ENCODE measurements at places on chromosomes 5 and 9. TPM values are rescaled to one million over a fixed set of nuclear protein-coding genes. Genes with fewer than 3 reads are reported as not detected.

GRCh38 chr9:3490957-3491356 lies 34.8 kb downstream of the RFX3 start:
- ATAC-seq = no peak

DNA sequence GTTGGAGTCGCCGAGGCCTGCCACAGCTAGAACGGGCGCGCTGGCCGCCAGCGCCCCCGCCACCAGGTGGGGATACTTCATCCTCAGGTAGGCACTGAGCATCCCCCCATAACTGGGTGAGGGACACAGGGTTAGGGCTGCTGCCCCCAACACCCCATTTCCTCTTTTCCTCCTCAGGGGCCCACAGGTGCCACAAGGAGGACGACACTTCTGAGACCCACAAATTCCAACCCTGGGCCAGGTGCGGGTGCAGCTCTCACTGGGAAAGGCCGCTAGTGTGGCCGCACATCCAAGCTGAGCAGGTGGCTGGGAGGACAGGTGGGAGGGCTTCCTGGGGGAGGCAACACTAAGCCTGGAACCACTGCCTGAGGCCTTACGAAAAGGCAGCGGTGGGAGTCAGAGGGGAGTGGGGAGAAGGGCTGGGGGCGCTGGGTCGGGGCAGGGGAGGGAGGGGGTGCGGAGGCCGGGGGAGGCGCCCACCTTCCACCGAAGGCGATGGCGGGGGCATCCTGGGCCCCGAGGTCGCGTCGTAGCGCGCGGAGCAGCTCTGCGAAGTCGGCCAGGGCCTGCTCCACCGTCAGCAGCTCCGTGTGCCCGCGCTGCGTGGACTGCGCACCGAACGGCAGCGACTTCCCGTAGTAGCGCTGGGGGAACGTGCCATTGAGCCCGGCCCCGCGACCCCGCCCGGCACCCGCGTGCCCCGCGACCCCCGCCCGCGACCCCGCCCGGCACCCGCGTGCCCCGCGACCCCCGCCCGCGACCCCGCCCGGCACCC lies 961 bp downstream of the DPP7 start:
- no peak for ATAC-seq

DNA sequence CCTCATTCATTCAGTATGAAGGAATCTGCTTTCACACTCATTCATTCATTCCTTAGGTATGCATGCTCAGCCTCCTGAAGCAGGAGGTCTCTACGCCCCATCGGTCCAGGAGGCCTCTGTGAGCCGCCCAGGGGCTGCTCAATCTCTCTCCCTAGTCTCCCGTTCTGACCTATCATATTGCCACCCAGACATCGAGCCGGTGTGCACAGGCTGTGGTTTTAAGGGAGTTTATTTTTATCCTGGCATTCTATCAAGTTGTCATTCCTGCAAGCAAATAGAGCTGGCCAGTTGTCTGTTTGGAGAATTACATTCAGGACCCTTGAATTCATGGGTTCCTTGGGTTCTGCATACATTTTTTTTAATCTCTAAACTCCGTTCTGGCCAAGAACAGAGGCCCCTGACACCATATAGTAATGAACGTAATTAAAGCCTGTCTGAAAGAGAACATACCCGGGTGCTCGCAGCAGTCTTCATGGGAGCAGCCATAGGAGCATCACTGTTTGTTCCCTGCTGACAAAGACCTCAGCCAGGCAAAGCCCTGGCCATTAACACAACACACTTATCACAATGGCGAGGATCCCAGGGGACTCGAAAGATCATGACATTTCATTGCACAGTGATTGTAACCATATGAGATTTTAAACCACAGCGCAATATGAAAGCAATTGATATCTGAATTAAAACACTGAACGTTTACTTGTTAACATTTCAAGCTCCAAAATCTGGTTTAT lies 80.9 kb downstream of the ADAMTS16 start:
- ATAC-seq = no peak

- no peak for ATAC-seq
Observed at GRCh38 chr5:154475591-154476353, 2.3 kb downstream of the HAND1 start.

The PLPP7 gene
- 0.28 TPM for total RNA-seq

The PDE6A gene
- total RNA-seq = 0.48 TPM

- ATAC-seq = no peak
Observed at GRCh38 chr9:122201641-122202040, 27.1 kb downstream of the LHX6 start.

DNA sequence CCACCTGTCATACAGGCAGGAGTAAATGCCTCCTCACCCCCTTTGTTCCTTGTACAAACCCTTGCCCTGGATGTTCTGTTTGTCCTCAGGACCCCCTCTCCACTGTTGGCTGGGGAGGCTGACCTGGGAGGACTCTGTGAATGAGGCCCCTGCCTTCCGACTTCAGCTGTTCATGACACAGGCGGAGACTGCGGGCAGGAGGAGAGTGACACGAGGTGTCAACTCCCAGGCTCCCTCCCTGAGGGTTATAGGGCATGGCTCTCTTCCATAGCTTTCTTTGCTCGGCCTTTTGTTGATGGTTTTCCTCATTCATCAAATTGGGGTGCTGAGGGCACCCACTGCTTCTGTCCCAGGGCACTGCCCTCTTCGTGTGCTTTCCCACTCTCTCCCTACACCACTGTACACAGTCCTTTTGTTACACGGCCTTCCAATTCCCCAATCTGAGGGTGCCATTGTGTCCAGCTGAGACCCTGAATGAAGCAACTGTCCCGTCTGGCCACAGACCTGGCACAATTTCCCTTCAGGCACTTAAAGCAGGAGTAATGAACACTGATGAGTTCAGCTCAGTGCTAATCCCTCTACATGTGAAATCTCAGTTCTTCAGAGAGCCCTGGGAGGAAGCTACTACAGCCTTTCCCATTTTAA lies 33.8 kb downstream of the KCNIP1 start:
- ATAC-seq = no peak

The TRPM6 gene
- 1.2 TPM for total RNA-seq

GRCh38 chr9:27292659-27293405 lies 4.1 kb downstream of the EQTN start:
- no peak for ATAC-seq

The CARD19 gene
- total RNA-seq = 19.9 TPM

The ZBED3 gene
- 3.6 TPM for total RNA-seq
